ENCODE measurements at places on chromosomes 13 and 19.

GRCh38 chr13:101258071-101258470 lies 158.2 kb downstream of the NALCN start:
- DNase-seq = no peak

DNA sequence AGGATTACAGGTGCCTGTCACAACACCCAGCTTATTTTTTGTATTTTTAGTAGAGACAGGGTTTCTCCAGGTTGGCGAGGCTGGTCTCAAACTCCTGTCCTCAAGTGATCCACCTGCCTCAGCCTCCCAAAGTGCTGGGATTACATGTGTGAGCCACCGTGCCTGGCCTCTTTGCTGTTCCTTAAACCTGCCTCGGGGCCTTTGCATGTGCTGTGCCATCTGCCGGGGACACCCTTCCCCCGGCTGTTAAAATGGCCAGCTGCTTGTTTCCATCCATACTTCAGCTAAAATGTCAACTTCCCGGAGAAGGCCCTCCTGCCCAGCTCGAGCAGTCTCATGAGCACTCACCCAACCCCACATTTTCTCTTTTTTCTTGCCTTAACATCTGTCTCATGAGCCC lies 19.1 kb upstream of the PDE4C start:
- no peak for DNase-seq

DNA sequence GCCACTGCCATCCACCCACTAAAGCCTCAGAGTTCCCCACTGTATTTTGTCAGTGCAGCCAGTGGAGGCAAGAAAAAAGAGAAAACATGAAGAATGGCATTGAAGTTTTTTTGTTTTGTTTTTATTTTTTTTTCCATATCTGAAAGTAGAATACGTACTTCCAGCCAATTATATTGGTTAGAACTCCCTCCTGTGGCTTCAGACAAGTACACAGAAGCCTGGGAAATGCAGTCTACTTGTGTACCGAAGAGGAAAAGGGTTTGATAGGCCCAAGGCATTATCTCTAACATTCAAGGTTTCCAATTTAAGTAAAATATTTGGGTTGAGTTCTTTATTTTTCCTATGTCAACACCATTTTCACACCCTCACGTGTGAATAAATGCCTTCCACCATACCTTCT lies 696.2 kb upstream of the GPC6 start:
- DNase-seq = no peak

DNA sequence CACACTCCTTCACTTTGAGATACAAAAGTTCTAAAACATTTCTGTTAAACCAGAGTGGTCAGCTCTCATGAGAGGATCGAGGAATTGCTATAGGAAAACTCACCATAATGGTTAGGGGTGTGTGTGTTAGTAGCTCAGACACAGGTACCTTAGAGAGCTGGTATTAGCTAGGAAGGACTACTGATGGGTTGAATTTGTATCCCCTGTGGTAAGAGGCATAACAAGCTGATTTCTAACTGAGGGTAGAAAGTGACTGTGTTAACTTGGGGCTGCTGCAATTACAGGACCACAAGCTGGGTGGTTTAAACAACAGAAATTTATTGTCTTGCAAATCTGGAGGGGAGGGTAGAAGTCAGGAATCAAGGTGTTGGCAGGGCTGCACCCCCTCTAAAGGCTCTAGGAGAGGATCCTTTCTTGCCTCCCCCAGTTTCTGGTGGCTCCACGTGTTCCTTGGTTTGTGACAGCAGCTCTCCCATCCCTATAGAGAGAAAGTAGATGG lies 17.4 kb downstream of the LEUTX start:
- DNase-seq = no peak

- no peak for DNase-seq
These were observed 2.7 kb upstream of the CCDC97 start for GRCh38 chr19:41307090-41307875.

DNA sequence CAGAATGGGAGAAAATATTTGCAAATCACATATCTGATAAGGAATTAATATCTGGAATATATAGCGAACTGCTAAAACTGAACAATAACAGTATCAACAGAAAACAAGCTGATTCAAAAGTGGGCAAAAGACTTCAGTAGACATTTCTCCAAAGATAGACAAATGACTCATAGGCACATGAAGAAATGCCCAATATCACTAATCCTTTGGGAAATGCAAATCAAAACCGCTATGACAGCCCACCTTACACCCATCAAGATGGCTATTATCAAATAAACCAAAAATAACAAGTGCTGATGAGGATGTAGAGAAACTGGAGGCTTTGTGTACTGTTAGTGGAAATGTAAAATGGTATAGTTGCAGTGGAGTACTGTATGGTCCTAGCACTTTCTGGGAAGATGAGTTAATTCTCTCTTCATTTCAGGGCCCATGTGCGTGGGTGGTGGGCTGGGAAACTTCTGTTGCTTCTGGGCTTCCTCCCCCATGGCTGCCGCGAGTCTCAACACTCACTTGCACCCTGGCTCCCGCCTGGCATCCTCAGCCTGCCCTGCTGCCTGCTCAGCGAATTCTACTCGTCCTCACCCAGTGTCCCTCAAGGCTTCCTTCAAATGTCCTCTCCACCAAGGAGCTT lies 12.4 kb upstream of the GJA3 start:
- no peak for DNase-seq

- DNase-seq = no peak
These were observed 138.0 kb downstream of the TNFSF13B start for GRCh38 chr13:108407495-108407894.

Measured in tibial artery (tissue), 4 donors.